Lower leg skin (tissue), 4 donors: ENCODE measurements at places on chromosomes 3 and 15.

GRCh38 chr3:138186221-138186620, 880 bp upstream of the ARMC8 start:
- no peak for DNase-seq

GRCh38 chr3:76886761-76887500, 153.0 kb upstream of the ROBO2 start:
- no peak for DNase-seq

- DNase-seq = no peak
Measured at GRCh38 chr3:154571553-154572226, 141.7 kb upstream of the GPR149 start.

DNA sequence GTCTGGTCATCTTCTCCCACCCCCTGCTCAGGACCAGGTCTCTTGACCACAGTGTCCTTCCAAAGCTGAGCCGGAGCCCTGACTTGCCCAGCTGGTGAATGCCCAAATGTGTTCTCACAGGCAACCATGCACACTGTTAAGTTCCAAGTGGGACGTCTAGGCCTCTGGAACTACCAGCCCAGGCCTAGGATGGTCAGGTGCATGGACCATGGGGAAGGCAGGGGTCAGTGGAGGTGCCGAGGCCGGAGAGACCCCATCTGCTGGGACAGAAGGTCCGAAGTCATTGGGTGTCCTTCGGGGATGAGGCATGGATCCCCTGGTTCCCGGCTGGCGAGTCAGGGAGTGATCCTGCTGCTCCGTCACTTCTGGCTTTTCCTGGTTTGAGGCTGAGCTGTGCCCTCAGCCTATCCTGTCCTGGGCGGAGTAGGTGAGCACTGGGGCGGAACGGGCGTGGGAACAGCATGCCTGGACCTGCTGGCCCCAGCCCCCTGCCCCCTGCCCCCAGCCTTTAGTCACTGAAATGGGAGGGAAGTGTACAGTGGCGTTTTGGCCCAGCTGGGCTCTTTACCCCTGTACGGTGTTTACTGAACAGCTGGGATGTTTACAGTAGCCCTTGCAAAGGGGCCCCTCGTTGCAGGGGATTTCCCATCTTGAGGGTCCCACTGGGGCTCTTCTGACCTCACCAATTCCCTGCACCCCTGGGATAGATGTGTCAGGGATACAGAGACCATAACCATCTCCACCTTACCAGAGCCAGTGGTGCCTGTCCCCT, 12.1 kb downstream of the SEMA3F start:
- no peak for DNase-seq

GRCh38 chr3:25453619-25454004, 25.5 kb downstream of the RARB start:
- no peak for DNase-seq

DNA sequence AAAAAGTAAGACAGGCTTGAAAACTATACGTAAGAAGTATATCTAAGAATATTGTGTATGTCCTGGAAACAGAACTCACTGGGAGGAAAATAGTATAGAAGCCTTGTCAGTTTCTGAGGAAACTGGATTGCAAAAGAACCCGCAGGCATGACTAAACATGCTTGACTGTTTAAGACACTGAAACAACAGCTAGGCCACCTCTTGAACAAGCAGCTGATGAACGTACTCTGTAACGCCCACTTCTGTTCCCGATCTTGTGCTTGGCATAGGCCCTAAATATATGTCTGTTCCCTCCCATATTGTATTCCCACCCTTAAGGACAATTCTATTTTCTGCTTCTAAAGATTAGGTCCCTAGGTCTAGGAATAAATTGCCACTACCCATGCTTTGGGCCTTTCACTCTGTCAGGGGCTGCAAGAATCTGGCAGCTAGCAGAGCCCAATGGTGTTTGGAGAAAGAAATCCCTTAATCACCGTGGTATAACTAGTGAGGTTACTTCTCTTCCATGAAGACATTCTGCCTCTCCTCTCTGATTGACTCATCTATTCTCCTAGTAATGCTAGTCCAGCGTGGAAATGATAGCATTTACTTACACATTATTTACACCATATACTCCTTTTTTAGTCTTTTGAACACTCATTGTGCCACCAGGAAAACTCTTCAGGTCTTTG, 46.2 kb downstream of the CD200 start:
- DNase-seq = no peak

DNA sequence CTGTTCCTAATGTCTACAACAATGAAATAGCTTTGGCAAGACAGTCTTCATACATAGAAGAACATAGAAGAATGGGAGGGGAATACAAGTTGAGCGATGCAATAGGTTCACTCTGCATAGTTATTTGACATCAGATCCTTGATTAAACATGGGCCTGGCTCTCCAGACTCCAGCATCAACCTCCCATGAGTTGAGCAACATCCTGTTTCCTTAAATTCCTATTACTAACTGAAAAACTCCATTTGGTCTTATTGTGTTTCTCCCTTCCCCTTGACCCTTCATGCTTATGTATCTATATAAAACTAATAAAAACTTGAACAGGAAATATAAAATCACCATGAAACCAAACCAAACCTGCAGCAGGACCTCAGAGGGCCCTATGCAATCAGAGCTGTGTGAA, 304.5 kb upstream of the SATB1 start:
- no peak for DNase-seq

DNA sequence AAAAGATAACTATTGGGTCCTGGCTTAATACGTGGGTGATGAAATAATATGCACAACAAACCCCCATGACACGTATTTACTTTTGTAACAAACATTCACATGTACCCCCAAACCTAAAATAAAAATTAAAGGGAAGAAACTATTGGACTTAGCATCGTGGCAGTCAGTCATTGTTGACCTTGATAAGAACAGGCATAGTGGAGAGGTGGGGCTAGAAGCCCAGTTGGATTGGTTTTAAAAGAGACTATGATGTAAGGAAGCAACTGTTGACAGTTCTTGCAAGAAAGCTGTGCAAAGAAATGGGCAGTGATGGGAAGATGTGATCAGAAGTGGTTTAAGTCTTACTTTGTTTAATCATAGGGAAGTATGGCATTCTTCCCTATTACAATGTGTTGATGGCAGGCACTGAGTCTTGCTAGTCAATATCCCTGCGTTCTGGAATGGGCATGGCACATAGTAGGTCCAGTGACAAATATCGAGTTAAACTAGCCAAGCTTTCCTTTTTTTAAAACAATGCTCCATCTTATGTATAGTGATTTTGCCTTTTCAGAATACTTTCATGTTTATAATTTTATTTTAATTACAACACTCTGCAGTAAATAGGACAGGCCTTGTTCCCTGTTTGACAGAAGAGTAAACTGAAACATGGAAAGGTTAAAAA, 37.9 kb downstream of the CAPN7 start:
- DNase-seq = no peak

- DNase-seq = no peak
Measured at GRCh38 chr15:47587940-47588802, 129.1 kb upstream of the SEMA6D start.

GRCh38 chr15:38549222-38549621, 15.4 kb downstream of the RASGRP1 start:
- no peak for DNase-seq

DNA sequence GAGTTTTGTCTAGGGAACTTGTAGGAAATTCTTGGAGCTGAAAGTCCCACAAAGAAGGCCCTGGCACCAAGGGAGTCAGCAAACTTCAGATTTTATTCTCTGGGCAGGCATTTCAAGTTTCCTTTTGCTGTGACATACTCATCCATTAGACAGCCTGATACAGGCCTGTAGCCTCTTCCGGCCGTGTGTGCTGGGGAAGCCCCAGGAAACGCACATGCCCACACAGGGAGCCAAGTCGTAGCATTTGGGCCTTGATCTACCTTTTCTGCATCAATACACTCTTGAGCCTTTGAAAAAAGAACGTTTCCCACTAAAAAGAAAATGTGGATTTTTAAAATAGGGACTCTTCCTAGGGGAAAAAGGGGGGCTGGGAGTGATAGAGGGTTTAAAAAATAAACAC, 15.0 kb downstream of the TIGIT start:
- no peak for DNase-seq

DNA sequence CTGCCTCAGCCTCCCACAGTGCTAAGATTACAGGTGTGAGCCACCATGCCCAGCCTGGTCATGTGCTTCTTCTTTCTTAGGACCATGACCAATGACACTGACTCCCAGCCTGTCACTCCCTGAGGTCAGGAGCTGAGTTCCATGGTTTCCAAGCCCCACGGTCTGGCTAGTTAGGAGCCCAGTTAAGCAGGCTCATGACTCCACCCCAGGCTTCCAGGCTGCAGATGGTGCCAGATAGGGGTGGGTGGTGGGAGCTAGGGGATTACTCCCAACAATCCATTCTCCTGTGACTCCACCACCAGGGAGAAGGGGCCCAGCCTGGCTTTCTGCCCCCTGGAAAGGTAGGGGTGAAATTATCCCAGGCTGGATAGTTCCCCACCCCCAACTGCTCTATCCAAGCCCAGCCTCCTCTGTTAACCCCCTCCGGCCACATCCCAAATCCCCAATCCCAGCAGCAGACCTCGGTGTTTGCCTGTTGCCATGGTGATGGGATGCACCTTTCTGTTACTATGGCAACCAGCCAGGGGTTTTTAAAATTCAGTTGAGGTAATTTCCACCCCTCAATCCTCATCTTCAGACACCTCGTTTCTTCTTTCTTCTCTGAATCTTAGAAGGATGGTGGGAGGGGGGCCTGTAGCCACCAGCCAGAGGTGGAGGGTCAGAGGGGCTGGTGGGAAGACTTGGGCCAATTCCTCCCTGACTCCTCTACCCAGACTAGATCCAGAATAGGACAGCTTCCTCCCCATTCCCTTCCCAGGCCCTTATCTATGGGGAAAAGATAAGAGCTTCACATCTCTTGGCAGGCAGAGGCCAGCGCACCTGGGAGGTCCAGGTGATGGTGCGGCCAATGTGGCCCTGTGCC, 22.5 kb upstream of the SEMA3F start:
- DNase-seq = no peak

DNA sequence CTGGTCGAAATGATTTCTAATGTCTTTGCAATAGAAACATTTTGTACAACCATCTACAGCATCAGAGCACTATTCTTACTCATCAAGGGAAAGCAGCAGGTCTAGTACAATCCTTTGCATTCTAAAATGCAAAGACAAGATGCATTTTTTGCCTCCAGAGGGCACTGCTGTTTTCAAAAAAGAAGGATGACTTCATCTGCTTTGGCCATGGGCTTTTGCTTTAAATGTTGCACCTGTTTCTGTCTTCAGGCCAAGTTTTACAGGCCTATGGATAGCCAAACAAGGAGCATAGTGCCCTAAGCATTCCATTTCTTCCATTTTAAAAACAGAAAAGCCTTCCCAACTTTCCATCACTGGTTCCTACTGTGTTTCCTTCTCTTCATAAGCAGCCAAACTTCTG, 3.4 kb downstream of the PARP9 start:
- DNase-seq = no peak

DNA sequence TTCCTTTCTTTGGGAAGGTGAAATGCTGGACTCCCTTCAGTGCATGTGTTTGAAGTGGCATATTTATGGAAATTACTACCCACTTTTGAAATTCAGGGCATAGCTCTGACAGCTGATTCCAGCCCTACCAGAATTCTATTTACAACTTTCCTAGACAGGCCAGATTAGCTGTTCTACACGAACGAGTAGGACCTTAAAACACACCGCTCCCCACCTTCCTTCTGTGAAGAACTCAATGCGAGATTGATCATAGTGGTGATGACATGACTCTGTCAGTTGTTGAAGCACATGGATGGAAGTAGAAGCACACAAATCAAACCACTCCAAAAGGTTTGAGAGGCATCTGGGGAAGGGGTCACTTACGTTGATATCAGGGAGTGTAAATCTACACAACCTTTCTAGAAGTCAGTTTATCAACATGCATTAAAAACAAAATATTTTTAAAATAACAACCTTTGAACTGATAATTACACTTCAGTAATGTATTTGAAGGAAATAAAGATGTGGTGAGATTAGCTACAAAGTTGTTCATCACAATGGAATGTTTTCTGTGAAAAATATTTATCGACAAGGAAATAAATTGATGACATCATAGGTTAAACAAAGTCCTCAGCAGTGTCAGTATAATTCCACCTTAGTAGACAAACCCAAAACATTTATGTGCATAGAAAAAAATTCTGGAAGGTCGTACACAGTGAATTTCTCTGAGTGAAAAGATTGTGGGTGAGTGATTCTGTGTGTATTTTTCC, 29.8 kb downstream of the RARB start:
- no peak for DNase-seq

DNA sequence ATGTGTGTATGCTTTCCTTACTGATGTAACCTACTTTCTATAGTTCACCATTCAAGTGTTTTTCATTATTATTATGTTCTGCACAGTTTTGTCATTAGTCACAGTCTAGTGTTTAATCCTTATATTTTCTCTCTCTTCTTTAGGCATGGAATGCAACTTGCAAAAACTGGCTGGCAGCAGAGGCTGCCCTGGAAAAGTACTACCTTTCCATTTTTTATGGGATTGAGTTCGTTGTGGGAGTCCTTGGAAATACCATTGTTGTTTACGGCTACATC, 6.9 kb downstream of the SUCNR1 start:
- no peak for DNase-seq

DNA sequence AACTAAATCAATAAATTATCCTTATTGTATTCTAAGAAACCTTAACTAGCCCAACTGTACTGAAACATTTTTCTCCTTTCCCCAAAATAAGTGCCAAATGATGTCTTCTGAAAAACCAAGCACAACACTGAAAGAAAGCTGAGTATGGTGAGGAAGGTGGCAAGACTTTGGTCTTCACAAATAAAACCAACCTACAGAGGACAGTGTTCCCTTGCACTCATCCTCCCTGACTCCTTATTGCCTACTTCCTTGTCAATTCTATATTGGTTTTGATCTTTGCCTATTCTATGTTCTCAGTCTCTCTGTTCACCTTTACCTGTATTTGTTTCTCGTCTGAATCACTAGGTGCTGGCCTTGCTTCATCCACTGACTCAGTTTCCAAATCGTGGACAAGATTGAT, 490.1 kb upstream of the ZNF385D start:
- no peak for DNase-seq

DNA sequence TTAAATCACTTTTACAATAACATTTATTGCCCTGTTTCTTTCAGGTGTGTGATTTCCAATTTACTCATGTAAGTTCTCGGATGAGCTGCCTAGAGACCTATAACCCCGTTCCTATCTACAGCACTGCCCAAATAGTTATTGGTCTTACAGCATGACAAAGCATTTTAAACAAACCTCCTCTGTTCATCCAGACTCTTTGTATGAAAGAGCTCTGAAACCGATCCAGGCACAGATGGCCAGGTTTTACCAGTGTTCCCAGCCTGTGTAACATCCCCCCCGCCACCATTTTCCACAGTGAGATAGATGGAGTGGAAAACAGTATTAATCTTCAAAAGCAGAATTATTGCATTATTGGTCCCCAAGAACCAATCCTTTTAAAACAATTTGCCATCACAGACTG, 59.0 kb upstream of the SPTSSB start:
- DNase-seq = no peak

GRCh38 chr3:117885011-117885441, 1149.6 kb downstream of the IGSF11 start:
- DNase-seq = no peak

GRCh38 chr15:84762840-84763572, 14.6 kb downstream of the ZNF592 start:
- peak; percentile 39 for DNase-seq

DNA sequence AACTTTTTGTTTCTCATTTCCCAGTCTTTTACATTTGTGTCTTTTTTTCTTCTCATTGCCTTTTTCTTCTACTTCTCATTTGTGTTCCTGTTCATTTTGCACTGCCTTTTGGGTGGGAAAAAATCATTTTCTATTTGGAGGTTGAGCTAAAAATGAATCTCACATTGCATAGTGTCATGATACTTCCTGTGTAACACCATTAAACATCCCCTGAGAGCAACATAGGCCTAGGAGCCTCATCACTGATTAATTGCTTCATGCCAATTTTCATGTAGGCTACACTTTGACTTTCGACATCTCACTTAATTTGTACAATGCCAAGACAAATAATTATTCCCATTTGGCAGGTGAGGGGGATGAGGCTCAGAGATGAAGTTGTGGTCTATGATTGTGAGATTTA, 279.2 kb downstream of the EDEM1 start:
- no peak for DNase-seq
